ENCODE measurements at places on chromosomes 3 and 15.

- DNase-seq, result no peak
Measured at GRCh38 chr3:89697321-89697916, 590.0 kb downstream of the EPHA3 start.

DNA sequence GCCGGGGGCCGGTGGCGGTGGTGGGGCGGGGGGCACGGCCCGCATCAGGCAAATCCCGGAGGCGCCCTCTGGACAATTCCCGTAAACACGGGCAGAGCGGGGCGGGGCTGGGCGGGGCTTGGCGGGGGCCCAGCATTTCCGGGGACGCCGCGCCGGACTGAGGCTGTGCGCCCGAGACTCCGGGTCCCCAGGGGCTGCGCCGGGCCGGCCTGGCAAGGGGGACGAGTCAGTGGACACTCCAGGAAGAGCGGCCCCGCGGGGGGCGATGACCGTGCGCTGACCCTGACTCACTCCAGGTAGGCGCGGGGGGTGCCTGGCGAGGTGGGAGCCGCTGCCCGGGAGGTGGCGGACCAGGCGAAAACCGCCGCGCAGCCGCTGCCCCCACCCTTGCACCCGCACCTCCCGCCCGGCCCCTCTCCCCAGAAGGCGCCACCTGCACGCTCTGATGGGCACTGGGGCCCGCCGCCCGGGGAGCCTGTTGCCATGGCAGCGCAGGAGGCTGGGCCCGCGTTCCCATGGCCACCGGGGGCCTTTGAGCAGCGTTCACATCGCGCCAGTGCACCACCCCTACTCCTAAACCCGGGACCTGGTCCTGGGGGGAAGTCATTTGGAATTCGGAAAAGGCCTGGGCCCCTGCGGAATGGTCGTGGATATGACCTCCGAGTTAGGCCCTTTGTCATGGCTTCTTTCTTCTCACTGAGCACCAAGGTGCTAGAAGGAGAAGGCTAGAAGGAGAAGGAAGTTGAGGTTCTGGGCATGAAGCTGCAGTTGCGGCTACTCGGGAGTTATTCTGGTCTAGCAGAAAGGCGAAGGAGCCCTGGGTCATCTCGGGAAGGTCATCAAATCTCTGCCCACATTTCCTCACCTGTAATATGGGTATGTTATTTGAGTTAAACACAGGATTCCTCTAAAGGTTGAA lies 16.1 kb upstream of the SEMA4B start:
- DNase-seq, result no peak

- DNase-seq, result no peak
Measured at GRCh38 chr3:196097373-196098154, 15.7 kb upstream of the TFRC start.

DNA sequence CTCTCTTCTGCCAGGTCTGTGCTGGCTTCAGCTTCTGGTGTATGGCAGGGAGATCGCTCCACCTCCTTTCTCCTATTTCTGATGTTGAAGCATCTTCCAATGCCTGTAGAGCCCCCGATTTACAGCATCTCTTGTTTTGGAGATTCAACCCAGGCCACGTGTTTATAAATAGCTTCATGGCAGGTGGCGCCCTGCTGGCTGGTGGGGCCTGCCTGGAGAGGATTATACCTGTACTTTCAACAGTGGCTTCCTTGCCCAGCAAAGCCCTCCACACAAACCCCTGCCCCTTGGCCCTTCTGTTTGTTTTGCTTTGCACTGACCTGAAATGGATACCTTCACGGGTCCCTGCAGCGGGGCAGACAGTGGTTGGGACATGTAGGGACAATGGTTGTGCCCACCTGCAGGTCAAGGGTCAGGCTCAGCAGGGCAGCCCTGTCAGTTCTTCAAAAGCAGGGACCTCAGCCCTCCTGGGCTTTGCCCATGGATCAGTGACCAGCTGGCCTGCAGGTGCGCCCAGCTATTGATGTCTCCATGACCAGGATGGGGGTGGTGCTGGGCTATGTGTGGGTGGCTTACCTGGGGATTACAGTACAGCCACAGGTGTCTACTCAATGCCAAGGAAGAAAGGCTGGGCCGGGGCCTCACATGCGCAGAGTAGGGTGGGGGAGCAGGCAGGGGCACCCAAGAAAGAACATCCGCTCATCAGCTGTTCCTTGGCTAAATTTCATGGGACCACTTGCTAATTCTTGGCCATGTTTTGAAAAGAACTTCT lies 112.7 kb upstream of the PRR23C start:
- DNase-seq, result no peak

- DNase-seq, result no peak
Measured at GRCh38 chr3:132837615-132838014, 115.4 kb upstream of the NPHP3 start.

DNA sequence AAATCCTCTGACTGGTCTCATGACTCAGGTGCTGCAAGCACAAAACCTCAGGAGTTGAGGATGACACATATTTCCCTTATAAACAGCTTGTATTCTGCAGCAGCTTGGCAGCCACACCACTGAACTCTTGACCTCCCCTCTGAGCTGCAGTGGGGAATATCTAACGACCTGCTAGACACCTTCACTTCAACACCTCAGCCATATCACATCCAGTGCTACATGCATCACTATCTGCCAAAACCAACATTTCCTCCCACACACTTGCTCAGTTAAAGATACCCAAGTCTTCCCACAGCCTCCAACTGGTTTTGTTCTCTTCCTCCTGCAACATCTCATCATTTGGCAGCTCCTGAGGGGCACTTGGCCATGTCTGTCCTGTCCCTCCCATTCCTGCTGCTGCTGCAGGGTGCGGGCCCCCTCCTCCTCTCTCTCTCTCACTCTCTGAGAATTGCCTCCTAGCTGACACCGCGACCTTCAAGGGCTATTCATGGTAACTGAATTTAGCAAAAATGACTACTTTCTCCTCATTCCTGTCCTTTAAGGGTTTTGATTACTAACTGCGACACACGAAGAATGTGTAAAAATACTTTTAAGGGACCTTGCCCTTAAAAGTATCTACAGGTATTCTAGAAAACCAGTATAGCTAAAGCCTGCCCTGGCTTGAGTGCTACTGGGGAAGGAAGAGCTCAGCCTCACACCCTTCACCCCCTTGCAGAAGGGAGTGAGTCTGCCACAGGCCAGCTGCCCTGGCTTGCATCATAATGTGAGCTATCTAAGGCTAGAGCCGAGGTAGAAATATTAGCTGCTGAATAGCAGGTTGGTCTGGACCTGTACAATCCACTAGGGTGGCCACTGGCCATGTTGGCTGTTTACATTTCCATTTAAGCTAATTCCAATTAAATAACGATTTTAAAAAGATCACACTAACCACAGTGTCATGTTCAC lies 5.0 kb upstream of the CCR9 start:
- peak; percentile 17 for DNase-seq

GRCh38 chr3:195241592-195242355 lies 29.2 kb downstream of the XXYLT1 start:
- DNase-seq, result no peak
